ENCODE measurements at places on chromosomes 2 and 18. TPM values are rescaled to one million over a fixed set of nuclear protein-coding genes. Genes with fewer than 3 reads are reported as not detected.
A peak's percentile ranks its signal among the peaks of the same experiment; 100 is the strongest.

- no peak for DNase-seq
Observed at GRCh38 chr2:221521233-221521845, 50.8 kb downstream of the EPHA4 start.

GRCh38 chr2:64283006-64283570, 138.9 kb upstream of the PELI1 start:
- no peak for DNase-seq

DNA sequence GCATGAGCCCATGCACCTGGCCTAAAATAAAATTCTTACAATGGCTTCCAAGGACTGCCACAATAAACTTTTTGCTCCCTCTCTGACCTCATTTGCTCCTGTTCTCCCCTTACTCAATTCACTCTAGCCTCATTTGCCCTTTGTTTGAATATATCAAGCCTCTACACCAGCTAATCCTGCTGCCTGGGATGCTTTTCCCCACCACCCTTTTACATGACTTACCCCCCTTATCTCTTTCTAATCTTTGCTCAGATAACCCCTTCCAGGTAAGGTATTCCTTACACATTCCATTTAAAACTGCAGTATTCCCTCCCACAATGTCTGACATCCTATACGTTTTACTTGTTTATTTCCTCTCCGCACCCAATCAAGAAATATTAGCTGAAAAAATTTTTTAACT, 22.7 kb downstream of the IMMT start:
- DNase-seq: no peak

DNA sequence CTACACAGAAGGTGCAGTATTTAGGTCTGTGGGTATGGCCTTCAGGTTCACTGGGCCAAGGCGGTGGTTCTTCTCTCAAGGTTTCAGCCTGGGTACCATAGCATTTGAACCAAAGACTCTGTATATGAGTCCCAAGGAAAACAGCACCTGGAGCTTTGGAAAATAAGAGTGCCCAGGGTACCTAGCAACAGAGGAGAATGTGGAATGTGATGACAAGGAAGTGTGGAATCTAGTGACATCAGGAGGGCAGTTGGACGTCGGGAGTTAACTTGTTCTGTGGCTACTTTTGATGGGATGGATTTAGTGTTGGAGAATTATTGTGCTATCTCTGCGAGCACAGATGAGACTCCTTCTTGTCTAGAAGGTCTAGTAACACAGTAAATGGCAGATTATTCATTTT, 201.2 kb downstream of the NOL4 start:
- no peak for DNase-seq

DNA sequence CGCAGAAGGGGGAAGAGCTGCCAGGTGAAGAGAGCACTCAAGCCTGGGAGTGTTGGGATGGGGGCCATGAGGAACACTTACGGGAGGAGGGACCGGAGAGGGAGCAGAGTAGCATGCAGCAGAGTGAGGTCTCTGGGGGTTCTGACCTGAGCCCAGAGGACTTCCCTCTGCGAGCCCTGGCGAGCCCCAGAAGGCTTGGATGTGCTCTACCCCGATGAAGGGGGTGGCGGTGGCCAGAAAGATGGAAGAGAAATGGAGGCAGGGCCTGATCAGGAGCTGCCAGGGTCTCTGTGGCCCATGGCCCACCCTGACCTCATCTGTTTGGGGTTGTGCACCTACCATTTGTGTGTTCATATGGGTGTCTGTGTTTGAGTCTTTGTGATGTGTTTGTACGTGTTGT, 42.0 kb downstream of the CROCC2 start:
- no peak for DNase-seq

DNA sequence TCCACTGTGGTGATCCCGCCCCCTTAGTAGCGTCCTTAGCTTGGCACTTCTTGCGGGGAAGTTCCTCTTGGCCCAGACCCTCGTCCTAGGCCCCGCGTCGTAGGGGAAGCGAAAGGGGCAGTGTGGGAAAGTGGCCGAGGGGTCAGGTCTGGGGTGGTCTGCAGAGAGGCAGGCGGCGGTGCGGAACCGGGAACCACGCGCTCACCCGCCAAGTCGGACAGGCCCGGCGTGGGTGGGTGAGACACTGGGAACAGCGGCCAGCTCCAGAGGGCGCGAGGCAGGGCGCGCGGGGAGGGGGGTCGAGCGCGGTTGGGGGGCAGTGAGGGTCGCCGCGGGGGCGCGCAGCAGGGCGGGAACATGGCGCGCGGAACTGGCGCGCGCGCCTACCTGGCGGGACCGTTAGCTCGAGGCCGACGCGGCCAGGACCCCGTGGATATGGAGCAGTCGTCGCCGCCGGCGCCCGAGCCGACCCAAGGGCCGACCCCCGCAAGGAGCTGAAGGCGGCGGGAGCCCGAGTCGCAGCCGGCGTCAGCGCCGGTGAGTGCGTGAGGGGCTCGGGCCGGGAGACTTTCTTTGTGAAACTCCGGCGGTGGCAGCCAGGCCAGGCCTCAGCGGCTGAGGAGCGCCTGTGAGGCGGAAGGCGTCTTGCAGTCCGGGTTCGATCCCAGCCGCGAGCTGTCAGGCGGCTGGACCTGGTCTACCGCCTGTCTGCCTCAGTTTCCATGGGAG, 2896.7 kb upstream of the TEKT4 start:
- no peak for DNase-seq

GRCh38 chr2:24330161-24330560, 30.2 kb downstream of the ITSN2 start:
- DNase-seq: no peak

DNA sequence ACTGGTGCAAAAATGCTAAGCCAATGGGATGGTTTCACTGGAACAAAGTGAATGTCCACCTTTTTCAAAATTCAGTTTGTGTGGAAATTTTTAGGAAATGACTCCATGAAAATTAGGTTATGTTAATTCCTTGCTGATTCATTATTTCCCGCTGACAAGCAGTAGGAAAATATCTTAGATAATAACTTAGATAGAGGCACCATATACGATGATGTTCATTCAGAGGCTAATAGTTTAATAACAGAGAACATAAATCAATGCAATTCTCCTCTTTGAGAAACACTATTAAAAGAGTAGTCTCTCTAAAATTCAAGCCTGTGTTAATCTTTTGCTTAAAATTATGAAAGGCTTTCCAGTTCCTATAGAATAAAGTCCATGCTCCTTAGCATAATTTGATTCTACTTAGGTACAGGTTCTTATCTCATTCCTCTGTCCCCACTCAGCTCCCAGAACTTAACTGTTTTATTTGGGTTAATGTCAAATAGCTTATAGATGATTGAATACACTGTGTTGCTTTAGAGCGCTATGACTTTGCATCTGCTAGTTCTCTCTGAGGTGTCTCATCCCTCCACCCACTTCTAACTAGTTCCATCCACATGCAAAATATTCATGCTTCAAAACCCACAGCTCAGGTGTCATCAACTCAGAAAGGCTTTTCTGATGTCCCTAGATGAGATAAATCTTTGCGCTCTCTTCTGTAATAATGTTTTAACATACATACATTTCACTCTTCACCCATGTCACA, 503.6 kb downstream of the ERBB4 start:
- DNase-seq: no peak

GRCh38 chr2:146987996-146988395, 856.8 kb upstream of the ACVR2A start:
- DNase-seq: no peak

- DNase-seq: no peak
Observed at GRCh38 chr18:61964616-61965015, 71.8 kb upstream of the RNF152 start.

GRCh38 chr2:158729451-158729850, 65.7 kb upstream of the DAPL1 start:
- DNase-seq: no peak

GRCh38 chr2:137091704-137092103, 326.4 kb downstream of the THSD7B start:
- DNase-seq: no peak

DNA sequence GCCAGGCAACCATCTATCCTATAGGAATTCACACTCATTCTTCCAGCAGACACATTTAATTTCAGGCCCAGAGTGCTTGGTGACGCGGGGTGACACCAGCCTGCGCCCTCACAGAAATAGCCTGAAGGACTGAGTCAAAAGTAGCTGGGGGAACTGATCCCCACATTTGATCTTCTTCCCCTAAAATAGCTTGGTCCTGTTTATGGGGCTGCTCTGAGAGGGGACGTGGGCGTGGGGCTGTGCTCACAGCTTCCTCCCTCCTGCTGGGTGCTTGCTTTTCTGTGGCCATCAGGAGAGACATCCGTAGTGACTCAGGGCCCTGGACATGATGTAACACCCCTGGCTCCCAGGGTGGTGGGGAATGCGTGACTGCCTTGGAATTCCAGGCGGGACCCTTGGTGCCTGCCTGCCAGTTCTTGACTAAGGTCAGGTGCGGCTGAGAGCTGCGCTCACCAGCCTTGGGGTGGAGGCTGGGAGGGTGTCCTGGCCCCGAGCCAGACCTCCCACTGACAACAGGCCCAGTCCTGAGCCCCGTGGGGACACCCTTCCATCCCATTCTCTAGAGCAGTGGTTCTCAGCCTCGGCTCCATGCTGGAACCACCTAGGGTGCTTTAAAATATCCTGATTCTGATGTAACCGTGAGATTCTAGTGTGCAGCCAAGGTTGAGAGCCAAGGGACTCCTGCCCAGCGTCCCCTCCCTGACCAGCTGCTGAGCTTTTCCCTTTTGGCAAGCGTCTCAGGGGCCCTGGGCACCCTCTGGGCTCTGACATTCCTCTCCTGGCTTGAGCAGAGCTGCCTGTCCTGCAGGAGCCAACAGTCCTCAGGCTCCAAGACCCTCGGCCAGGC, 47.4 kb upstream of the SMAD7 start:
- no peak for DNase-seq

DNA sequence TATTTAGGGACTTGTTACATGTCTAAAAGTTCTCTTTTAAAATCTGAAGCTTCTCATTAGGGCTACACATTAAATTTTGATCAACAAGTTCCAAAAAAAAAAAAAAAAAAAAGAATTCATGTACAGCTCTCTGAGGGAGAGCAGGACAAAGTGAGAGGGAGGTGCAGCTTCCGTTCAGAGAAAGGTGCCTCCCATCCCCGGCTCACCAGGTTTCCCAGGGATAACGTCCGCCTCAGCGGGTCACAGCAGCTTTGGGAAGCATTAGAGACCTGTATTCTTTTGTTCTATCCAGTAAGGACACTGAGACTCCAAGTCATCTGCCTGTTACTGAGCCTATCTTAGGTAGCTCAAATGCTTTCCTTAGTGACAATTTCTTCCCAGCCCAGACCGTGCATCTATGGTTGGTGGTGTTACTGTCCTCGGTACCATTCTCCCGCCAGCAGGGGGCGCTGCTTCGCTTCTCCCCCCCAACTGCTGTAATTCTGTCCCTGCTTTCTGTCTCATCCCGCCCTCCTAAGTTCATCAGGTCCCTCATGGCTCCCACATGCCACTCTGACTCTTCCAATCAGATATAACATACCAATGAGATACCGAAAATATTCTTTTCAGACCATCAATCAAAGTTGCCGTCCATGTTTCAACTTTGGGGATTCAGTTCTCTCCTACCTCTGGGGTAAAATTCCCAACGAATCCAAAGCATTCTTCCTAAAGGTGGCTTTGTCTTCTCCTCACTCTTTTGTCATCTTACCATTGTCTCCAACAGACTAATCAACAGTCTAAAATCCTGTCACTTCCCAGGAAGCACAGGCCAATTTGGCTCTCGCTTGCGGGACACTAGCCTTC, 466.5 kb downstream of the METTL4 start:
- DNase-seq: peak; percentile 38

- no peak for DNase-seq
Observed at GRCh38 chr2:65464604-65465003, 32.2 kb upstream of the SPRED2 start.

GRCh38 chr18:33583901-33584300, 5.9 kb downstream of the ASXL3 start:
- no peak for DNase-seq

DNA sequence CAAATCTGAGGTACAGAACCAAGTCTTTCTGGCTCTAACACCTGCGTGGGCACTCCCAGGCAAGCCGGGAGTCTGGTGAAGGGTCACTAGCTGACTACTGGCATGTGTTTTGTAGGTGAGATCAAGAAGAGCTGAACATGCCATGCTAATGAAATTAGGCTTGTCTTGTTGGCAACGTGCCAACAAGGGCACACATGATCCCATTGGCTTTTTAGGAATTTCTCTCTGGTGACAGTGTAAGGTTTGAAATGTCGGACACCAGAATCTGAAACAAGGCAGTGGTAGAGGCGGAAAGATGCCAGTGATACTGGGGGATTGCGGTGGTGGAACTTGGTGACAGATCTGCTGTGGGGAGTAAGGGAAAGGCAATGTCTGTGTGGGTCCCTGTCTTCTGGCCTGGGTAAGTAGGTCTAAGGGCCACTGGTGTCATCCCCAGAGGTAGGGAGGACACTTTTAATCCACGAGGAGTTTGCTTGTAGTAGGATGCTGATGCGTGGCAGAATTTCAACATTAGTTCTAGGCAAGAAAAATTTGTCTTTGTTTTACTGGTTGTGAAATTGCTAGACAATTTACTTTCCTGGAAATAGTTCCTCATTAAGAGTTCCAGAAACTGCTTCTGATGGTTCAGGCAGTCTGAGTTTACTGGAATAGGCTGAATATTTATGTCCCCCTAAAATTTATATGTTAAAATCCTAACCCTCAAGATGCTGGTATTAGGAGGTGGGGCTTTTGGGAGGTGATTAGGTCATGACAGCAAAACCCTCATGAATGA, 52.6 kb upstream of the ACMSD start:
- no peak for DNase-seq

Gene CDH20
- total RNA-seq: 7.1 TPM

Gene SLC9A2
- 0.13 TPM for total RNA-seq

Gene CCBE1
- total RNA-seq: 30.2 TPM

Gene SCG2
- 0.47 TPM for total RNA-seq

Gene NTSR2
- 0.28 TPM for total RNA-seq

Gene SCN9A
- total RNA-seq: 7.1 TPM

Gene MOGAT1
- total RNA-seq: 2.4 TPM

Measured in omental fat pad (tissue), 4 donors.